Suppressor macrophage (primary cell): ENCODE measurements at places on chromosomes 6 and 20.

GRCh38 chr6:170291271-170292110 lies 613 bp upstream of the DLL1 start:
- peak; percentile 46 for DNase-seq

- no peak for DNase-seq
Observed at GRCh38 chr6:101608703-101609102, 215.2 kb downstream of the GRIK2 start.

DNA sequence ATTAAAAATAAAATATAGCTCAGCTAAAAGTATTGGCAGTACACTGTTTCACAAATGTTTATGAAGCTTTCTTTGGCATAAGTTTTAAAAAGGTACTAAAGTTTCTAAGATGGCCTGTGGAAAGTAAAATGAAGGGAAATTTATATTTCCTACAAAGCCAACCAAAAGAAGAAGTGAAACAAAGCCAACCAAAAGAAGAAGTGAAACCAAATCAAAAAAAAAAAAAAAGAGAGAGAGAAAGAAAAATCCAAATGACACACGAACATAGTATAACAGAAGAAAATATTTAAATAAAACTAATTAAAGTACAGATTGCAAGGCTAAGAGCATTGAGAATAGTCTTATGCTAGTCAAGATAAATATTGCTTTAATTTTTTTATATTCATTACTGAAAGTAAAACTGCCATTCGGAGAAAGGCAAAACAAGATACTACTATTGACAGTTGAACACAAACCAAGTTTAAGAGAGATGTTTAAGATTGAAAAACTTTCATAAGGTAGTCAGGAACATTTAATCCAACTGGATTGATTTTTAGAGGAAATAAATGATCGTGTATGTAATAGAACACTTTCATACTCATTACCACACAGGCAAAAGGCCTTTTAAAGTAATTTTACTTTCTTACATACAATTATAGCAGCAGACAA lies 12.8 kb upstream of the KHDRBS2 start:
- DNase-seq, result peak; percentile 72

- DNase-seq, result no peak
Observed at GRCh38 chr6:70045413-70045812, 179.1 kb downstream of the COL19A1 start.

DNA sequence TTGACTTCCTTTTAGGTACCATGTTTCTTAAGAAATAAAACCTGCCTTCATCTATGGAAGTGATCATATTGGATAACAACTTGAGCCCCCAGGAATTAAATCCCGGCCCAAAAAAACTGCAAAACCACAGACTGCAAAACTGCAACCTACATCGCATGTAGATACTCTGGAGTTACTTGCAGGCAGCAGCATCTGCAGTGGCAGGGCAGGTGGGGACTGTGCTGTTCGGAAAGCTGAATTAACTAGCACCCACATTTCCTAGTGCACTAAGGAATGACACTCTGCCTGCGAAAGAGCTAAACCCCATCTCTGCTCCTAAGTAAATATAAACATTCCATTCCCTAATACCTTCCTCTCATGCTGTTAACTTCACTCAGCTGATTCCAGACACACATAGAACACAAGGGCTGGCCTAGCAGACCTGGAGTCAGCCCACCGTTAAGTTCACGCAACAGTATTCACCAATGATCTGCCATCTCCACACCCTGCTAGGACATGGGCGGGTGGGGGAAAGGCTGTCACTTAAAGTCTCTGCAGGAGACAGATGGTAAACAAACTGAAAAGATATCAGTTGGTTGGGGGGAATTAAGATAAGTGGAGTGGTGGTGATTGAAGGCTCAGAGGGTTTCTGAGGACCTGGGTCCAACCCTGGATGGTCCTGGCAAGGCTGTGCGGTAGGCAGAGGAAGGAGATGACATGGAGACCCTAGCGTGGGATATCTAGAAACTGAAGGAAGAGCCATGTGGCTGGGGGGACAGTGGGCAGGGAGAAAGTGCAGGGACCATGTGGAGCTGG lies 128.4 kb downstream of the SYCP2 start:
- DNase-seq, result no peak

GRCh38 chr6:143542888-143543287 lies 31.4 kb upstream of the FUCA2 start:
- peak; percentile 25 for DNase-seq

DNA sequence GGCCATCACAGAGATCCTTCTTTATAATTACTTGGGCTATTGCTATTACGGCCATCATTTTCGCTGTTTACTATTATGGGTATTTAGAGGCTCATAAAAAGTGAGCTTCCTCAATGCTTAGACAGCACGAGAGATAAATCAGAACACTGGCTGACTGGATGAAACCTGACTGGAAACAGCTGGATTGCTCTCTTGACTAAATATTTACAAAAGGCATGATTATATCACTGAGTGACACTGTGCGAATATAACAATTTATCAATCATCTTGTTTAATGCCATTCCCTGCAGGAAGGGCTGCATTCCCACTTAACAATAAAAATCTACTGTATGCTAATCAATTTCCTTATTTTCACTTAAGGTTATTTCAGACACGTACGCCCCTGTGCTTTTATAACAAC lies 260.1 kb upstream of the ARID1B start:
- DNase-seq, result no peak

DNA sequence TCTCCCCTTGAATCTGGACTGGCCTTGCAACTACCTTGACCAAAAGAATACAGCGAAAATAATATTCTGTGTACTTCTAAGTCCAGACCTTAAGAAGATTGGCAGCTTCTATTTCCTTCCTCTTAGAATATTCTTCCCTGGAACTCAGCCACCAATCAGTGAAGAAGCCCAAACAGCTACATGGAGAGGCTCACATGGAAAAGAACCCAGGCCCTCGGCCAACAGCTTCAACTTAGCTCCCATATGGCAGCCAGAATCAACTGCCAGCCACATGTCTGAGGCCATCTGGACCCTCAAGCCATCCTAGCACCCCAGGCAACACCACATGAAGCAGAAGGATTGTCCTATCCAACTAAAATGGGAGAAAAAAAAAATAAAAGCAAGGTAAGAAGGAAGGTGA lies 178.8 kb downstream of the IBTK start:
- no peak for DNase-seq

DNA sequence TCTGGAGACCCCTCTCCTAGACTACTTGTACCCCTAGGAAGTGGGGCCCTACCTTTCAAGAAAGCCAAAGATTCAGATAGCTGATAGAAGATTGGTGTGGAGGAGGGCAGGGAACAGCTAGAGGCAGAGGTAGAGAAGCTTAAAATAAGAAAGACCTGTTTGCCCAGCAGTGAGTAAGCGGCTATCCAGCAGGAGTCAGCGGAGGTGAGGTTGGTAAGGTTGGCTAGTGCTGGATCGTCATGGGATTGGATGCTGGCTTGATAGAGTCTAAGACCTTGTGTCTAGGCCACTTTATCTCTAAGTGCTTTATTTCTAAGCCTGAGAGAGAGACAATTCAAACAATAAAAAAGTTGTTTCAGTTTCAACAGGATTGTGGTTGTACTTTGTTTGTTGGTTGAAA lies 19.1 kb downstream of the ANKS1A start:
- no peak for DNase-seq

- no peak for DNase-seq
Observed at GRCh38 chr6:104795363-104795762, 64.4 kb downstream of the HACE1 start.

DNA sequence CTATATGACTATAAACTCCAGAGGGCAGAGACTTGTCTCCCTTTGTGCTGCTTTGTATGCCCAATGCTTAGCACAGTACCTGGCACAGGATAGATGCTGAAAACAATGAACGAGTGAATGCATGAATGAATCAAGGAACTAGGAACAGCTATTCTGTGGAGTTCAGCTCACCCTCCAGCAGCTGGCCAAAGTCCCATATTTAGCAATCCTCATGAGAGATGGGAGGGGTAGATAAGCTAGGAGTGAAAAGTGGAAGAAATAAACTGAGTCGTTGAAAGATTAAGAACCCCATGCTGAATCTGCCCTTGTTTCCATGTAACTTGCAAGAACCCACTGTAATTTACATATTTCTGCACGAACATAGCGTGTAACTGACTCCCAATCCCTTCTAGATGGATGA lies 106.5 kb downstream of the MAFB start:
- DNase-seq, result peak; percentile 33

DNA sequence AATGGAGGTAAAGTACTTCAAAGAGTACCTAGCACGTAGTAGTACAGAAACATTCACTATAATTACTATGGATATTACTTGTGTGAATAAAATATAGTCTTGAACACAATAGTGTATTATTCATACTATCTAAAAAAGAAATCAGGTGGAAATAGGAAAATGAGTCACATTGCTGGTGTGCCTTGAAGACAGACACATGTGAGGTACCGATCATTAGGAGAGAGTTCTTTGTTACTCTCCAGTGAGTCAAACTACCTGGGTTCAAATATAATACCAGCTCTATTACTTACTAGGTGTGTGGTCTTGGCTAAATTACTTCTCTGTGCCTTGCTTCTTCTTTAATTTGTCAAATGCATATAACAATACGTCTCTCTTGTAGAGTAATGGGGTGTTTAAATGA lies 50.8 kb upstream of the BEND6 start:
- no peak for DNase-seq

DNA sequence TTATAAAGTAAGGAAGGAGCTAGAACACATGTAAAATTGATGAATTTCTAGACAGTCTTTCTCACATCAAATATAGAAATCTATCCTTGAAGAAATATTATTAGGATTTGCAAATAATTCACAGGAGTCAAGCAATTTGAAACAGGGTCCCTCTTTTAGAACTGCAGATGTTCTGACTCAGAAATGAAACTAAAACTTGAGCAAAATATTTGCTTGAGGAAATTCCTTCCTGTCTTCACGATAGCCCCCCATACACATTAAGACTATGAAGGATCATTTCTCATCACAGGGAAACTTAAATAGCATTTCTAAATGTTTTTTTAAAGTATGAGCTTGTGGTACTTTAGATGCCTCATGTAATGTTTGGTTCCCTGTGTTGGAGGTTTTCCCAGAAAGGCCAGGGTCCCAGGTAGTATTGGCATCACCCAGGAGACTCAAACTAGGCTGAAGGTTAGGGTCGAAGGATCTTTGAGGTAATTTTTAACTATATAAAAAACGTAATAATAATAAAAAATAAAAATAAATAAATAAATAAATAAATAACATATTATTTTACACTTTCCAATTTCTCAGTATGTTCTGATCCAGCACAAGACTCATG lies 144.0 kb upstream of the TBX18 start:
- DNase-seq, result no peak

DNA sequence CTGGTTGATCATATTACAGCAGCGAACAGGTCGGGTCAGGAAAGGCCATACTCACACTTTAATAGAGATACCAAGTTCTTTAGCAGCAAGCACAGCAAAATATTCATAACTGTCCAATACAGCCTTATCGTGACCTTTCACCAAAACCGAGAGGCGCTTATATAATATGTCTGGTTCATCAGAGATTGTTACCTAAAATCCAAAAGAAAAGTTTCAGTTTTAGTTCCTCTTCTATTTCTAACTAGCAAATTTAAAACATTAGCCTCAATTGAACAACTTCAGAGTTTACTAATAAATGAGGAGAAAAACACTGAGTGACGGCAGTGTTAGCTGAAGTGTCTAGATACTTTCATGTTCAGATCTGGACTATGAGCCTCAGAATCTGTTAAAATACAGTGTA lies 5.9 kb downstream of the MRPS10 start:
- DNase-seq, result no peak

GRCh38 chr6:24313251-24314141 lies 44.4 kb downstream of the DCDC2 start:
- DNase-seq, result peak; percentile 18

- DNase-seq, result no peak
Observed at GRCh38 chr6:2375443-2375842, 130.0 kb upstream of the GMDS start.

- no peak for DNase-seq
Observed at GRCh38 chr20:61486198-61486597, 234.1 kb downstream of the CDH4 start.

DNA sequence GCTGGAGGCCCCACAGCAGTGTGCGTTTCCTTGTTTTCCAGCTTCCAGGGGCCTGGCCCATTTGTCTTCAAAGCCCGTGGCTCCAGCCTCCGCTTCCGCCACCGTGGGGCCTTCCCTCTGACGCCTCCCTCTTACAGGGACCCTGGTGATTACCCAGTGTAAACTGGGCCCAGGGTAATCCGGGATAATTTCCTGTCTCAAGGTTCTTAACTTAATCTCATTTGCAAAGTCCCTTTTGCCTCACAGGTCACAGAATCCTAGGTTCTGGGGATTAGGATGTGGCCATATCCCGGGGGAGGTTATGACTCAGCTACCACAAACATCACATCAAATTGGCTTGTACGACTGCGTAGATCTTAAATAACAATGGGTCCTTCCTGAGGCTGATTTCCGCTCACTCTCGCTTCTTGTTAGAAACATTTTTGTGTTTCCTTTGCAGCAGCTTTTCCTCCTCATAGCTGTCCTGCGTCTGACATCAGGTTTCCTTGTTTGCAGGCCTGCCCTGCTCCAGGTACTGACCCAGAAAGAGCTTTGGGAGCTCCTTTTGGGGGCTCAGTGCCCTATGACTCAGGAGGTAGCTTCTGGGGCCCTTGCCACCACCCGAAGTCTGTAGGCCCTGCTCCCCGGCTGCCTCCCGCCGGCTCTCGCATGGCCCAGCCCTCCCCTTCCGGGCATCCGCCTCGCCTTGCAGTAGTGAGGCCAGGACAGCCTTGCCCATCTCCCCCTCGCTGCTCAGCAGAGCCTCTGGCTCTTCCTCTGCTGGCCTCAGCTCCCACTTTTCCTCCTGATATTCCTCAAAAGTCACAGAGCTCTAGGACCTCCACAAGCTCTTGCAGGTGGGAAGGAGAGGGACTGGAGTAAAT lies 100.5 kb downstream of the ERMARD start:
- no peak for DNase-seq

GRCh38 chr6:124768224-124768623 lies 194.0 kb upstream of the RNF217 start:
- no peak for DNase-seq

DNA sequence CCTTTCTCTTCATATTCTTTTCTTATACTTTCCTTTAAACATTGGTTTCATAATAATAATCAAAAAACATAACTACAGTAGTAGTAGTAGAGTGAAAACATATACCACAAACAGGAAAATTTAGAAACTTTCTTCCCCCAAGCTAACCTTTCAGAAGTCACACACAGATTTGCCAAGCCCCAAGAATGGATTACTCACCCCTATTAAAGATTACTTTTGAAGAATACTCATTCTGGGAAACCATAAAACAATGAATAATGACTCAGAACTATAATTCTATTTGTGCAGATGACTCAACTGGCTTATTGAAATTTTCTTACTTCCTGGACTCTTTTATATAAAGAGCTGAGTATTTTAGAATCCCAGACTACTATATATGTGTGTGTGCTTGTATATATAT lies 119.4 kb upstream of the GJE1 start:
- no peak for DNase-seq

- no peak for DNase-seq
Observed at GRCh38 chr20:37828684-37829083, 74.2 kb upstream of the VSTM2L start.

DNA sequence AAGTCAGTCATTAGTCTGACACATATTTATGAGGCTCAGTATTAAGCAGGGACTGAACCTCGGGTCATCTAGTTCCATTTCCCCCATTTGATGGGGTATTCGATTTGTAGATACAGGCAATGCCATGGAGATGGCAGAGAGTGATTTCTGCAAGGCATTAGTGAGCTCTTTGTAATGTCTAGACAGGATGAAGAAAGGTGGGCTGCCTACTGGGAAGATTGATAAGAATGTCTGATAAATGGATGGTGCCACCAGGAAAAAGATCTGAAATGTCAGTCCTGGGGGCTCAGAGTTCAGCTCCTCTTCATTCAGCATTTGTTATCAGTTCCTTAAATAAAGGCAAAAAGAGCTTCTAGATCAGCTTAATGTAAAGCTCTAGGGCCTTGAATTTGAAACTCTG lies 51.4 kb downstream of the HS3ST5 start:
- no peak for DNase-seq

GRCh38 chr6:18405477-18406293 lies 18.5 kb downstream of the RNF144B start:
- peak; percentile 39 for DNase-seq
